Ascending aorta (tissue), 2 donors: ENCODE measurements at places on chromosomes 1 and 21. TPM values are rescaled to one million over a fixed set of nuclear protein-coding genes. Genes with fewer than 3 reads are reported as not detected.

GRCh38 chr1:162846256-162847212 lies 14.4 kb downstream of the CCDC190 start:
- DNase-seq, result no peak

GRCh38 chr1:167909691-167910180 lies 4.2 kb downstream of the ADCY10 start:
- DNase-seq, result no peak

- DNase-seq, result no peak
Measured at GRCh38 chr1:147721716-147722115, 38.7 kb downstream of the GJA5 start.

GRCh38 chr21:21661741-21662140 lies 663.5 kb downstream of the NCAM2 start:
- DNase-seq, result no peak

DNA sequence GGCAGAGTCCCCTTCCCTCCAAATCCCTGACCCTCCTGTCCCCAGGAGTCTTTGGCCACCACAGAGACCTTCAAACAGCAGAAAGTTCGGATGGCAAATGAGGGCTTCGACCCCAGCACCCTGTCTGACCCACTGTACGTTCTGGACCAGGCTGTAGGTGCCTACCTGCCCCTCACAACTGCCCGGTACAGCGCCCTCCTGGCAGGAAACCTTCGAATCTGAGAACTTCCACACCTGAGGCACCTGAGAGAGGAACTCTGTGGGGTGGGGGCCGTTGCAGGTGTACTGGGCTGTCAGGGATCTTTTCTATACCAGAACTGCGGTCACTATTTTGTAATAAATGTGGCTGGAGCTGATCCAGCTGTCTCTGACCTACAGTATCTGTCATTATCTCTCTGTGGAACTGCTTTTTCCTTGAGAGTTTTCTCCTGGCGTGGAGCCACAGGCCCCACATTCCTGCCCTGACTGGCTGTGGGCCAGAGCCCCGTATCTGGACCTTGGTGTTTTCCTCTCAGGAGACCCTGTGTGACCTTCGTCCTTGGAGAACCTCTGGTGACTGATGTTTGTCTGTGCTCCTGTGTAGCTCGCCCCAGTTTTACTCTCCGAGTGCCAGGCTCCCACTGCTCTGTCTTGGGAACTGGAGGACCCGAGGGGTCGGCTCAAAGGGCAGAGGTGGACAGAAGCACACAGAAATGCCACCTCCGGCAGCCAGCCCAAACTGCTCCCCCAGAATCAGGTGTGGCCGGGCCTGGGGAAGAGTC lies 4.8 kb downstream of the SLC27A3 start:
- DNase-seq, result no peak

Gene MATN1
- 0.85 TPM for total RNA-seq

Gene LCE1B
- total RNA-seq, result not detected

Gene GJA8
- not detected for total RNA-seq
